ENCODE measurements at places on chromosomes 16 and 17.

DNA sequence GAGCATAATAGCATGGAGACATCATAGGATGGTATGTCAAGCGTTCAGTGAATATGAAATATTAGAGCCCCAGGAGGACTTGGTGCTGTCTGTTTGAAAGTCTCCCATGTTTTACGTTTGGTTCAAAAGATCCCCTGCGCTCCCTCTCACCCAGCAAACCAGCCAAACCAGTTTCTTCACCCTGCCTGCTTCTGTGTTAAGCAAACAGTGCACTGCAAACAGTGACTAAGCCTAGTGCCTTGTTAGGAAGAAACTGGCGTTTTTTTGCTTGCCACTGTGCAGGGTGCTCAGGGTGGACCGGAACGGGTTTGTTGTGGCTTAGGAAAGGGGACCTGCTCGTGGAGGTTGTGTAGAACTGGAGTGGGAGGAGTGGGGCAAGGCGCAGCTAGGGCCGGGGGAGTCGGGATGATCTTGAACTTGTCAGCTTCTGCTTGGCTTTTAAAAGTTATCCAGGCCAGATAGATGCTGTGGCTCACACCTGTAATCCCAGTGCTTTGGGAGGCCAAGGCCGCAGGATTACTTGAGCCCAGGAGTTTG lies 7.7 kb downstream of the CDH1 start:
- no peak for DNase-seq

DNA sequence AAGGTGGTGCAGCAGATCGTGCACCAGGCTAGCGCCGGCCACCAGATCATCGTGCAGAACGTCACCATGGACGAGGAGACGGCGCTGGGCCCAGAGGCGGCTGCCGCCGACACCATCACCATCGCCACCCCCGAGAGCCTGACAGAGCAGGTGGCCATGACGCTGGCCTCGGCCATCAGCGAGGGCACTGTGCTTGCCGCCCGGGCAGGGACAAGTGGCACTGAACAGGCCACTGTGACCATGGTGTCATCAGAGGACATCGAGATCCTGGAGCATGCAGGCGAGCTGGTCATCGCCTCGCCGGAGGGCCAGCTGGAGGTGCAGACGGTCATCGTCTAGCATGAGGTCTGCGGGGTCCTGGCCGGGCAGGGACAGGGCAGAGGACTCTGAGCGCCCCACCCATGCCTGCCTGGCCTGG lies 1.0 kb upstream of the DNASE1L2 start:
- no peak for DNase-seq

DNA sequence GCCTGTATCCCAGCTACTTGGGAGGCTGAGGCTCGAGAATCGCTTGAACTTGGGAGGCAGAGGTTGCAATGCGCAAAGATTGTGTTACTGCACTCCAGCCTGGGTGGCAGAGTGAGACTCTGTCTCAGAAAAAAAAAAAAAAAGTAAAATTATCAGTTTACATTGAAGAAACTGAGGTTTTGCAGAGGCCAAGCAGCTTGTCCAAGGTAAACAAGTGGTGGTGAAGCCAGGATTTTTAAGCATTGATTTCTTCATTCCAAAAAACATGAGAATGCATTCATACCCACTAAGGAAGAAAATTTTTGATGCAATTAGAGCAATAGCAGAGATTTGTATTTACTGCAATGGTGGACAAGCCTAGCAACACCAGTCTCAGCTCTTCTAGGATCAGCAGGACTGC lies 52.7 kb downstream of the CENPV start:
- no peak for DNase-seq

- DNase-seq = peak; percentile 45
Observed at GRCh38 chr16:88561485-88562359, 8.5 kb upstream of the ZC3H18 start.

- no peak for DNase-seq
Observed at GRCh38 chr16:57697896-57698537, 3.4 kb downstream of the DRC7 start.

DNA sequence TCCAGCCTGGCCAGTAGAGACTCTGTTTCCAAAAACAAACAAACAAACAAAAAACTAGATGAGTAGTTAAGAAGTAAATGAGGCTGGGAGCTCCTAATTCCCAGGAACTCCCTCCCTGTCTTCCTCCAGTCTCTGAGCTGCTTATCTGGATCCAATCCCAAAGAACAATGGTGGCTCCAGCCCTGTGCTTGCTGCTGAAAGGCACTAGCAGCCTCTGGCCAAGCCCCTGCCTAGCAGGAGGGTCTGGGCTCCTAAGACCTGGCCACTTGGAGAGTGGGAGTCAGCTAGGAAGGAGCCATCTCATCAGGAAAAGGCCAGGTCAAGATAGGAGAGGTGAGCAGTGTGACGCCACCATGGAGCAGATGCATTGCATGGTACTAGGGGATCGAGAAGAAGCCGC lies 14.3 kb upstream of the SLC35B1 start:
- DNase-seq = no peak

DNA sequence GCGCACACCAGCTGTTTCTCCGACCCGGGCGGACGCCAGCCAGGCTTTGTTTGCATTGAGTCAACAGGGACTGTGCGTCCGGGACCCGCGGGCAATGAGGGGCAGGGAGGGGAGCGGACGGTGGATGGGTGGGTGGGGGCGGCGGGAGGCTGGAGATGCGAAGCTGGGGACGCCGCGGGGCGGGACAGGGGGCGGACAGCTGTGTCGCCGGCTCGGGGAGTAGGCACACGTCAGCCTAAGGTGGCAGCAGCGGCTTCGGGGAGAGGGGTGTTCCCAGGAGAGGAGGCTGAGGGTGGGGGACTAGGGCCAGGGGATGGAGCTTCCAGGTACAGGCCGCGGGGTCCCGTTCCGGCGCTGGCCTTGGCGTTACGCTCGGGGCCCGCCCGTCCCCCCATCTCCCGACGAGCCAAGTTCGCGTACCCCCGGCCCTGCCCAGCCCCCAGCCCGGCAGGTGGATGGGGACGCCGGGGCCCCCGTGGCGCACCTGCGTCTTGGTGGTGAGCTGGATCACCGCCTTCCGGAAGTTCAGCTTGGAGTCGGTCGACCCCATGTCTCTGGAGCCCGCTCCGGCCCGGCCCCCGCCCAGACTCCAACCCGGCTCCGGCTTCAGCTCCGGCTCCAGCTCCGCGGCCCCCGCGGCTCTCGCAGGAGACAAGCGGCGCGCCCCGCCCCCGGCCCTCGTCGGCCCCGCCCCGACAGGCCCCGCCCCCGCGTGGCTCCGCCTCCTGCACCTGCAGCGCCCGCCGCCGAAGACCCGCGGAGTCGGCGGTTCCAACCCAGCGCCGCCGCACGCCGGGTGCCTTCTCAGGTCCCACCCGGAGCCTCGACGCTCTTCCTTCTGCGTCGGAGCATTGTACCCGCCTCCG lies at the start of gene HID1:
HID1 (minus strand) TSS at position 653 of the 866 bp plus-strand sequence; CDS start at position 550, 103 bp downstream.
- peak; percentile 20 for DNase-seq

DNA sequence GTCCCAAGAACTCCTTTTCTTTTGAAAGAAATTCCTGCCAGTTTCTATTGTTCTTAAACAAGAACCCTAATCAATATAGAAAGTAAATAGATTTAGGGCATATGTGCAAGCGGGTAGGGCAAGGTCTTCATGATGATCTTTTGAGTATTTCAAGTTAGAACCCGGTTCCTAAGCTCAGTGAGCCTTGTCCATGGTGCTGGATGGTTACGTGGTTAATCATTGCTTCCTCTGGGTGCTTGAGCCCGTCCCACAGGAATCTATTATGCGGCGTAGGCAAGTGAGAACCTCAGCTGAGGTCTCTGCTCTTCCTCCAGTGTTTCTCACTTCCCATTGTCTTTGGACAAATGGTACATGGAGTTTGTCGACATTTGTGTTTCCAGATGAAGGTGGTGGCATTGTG lies 580.8 kb upstream of the EEF2KMT start:
- no peak for DNase-seq

DNA sequence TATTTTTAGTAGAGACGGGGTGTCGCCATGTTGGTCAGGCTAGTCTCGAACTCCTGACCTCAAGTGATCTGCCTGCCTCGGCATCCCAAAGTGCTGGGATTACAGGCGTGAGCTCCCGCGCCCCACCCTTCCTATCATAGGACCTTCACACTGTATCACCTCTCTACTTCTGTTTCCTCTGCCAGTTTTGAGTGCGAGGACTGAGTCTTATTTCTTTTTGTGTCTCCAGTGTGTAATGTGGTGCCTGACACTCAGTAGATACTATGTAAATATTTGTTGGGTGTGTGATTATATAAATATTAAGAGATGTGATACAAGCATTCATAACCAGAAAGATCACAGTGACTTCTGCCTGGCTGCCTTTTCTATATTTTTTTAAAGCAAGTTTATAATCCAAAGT lies 10.5 kb downstream of the PRKCA start:
- no peak for DNase-seq

GRCh38 chr16:61797296-61797795 lies 238.9 kb downstream of the CDH8 start:
- DNase-seq = no peak

DNA sequence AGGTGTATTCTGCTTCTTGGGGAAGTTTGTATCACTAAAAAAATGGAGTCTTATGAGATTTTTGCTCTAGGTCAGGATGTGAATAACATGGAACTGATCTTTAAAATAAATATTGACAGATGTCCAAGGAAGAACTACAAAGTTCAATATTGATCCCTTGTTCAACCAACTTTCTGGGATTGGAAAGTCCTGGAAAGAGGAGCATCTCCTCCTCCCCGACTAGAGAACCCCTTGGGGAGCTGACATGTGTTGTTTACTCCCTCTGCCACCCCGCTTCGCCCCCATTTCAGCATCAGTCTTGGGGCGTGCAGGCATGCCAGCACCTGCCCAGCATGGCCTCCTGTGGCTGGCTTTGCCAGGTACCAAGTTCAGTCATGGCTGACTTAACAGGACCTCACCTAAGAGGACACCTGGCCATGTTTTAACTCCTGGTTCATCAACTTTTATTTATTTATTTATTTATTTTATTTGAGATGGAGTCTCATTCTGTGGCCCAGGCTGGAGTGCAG lies 33.8 kb downstream of the PMFBP1 start:
- DNase-seq = no peak

Data from suppressor macrophage treated with lipopolysaccharide for 4 hours (primary cell).